ENCODE measurements at places on chromosomes 3 and 15.

GRCh38 chr3:98730338-98730737 lies 32.8 kb upstream of the ST3GAL6 start:
- no peak for DNase-seq

DNA sequence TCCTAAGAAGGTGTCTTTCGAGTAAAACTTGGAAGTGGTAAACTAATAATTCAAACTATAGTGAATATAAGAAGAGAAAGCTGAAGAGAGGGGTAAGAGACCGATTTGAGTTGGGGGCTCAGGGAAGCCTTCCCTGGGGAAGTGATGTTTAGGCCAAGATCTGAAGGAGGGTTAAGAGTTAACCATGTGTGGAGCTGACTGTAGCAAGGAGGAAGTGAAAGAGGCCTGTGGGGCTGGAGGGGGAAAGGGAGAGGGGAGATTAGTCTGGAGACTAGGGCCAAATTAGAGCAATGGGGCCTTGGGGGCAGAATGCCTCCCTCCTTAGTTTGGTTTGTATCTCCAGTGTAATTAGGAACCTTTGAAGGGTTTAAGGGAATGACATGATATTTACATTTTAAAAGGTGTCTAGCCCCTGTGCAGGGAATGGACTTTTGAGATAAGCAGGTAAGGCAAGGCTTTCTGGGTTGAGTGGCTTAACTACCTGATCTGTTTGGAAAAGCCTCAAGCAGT lies 2.2 kb downstream of the ZNF592 start:
- no peak for DNase-seq

GRCh38 chr3:172355836-172356235 lies 92.4 kb downstream of the GHSR start:
- no peak for DNase-seq

DNA sequence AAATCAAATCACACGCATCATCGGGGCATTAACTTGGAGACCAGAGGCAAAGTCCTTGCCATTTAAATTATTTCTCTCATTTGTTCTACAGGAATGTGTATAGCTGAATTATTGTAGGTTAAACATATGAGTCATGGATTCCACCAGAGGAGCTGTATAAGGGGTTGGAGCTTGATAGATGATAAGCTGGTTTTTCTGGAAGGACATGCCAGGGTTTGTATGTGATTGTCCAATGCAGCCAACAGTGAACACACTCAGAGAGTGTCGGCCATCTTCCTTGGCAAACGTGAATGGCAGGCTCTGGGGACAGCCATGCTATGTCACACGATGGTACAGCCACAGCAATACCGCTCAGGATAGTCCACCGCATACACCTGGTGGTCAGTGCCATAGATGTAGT lies 25.1 kb downstream of the SSUH2 start:
- no peak for DNase-seq

GRCh38 chr15:39287322-39288195 lies 293.3 kb upstream of the THBS1 start:
- DNase-seq = no peak

DNA sequence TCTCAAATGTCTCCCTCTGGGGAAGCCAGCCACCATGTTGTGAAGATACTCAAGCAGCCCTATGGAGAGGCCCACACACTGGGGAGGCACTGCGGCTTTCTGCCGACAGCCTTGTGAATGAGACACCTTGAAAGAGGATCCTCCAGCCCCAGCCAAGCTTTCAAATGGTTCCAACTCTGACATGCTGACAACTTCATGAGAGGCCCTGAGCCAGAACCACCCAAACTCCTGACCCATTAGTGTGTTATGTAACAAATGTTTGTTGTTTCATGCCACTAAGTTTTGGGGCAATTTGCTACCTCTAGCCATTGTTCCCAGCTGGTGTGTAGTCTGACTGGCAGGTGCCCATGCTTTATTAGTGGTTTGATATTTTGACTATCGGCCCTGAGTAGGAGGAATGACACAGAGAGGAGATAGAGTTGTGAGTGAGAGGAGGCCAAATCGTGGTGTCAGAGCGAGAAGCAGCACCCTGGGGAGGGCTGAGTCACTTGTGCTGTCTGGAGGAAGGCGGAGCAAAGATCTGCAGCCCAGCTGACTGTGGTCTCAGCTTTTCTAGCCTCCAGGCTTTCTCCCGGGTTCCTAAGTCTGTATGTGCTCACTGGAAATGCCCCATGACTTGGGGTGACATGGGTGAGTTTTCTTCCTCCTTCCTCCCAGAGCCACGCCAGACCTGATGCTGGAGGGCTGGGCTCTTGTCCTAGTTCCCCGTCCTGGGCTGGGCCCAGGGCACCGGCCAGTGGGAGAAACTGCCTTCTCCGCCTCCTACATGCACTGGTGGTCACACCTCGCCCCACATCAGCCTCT lies 56.7 kb upstream of the BLM start:
- DNase-seq = peak; percentile 85

GRCh38 chr3:46634856-46635255 lies 22.5 kb downstream of the FAM240A start:
- no peak for DNase-seq

DNA sequence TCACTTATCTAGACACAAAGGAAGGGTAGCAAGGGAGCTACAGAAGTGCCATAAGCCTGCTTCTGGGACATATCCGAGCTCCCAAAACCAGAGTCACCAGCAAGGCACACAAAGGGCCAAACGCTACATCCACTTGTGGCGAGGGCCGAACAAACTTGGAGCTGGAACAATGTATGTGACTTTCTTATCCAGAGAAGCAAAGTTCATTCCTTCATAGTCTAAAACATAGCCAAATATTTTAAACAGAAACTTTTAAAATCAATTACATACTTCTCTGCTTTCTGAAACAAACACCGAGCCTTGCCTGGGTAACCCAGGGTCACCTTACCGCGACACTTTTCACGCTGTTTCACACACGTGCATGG lies 15.9 kb downstream of the ZXDC start:
- DNase-seq = no peak

DNA sequence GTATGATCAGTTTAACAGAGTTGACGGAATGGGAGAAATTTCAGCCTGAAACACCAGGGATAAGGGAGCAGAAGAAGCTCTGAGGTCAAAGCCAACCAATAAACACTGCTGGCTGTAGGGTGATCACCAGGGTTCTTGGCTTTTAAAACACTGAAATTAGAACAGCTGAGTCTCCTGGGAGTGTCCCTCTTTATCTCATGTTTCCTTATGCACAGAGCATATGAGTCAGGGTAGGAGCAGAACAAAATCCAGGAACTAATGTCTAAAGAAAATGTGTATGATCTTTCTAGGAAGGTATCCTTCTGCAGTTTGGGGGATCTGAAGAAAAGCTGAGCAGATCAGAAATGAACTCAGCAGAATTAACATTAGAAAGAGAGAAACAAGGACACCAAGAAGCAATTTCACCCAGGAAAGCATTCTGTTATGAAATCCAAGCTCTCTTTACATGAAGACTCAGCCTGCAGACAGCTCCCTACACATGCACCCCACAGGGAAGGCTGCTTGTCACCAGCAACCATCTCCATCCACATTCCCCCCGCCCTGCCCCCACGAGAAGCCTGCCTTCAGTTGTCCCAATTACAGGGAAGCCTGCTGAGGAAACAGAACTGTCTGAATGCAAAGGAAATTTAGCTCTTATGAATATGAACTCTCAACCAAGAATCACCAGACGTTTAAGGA lies 469.7 kb downstream of the PDCD6IP start:
- DNase-seq = no peak

GRCh38 chr15:60093273-60094067 lies 89.4 kb downstream of the FOXB1 start:
- no peak for DNase-seq

GRCh38 chr3:97265237-97266005 lies 451.0 kb downstream of the EPHA6 start:
- no peak for DNase-seq

- no peak for DNase-seq
These were observed 35.2 kb downstream of the RNF13 start for GRCh38 chr3:149848238-149848637.

DNA sequence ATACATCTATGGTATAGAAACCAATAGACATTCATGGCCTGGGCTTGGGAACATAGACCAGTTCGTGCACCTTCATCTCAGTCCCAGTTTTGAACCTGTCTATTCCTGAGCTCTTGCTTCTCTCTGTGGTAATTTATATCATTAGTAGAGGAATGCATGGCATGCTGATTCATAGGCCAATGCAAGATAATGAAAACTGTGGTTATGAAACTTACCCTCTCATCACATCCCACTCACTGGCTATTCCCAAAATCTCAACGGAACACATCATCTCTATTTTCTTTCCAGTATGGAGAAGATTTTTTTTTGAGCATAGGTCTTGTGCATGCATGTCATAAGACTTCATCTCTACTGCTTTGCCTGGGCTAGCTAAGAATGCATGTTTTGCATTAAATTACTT lies 18.7 kb upstream of the P2RY12 start:
- DNase-seq = no peak

- no peak for DNase-seq
These were observed 111.0 kb downstream of the MECOM start for GRCh38 chr3:169552533-169552932.

- no peak for DNase-seq
These were observed 1.0 kb upstream of the MGA start for GRCh38 chr15:41659190-41659589.

GRCh38 chr15:88046576-88047129 lies 209.9 kb downstream of the NTRK3 start:
- DNase-seq = no peak

DNA sequence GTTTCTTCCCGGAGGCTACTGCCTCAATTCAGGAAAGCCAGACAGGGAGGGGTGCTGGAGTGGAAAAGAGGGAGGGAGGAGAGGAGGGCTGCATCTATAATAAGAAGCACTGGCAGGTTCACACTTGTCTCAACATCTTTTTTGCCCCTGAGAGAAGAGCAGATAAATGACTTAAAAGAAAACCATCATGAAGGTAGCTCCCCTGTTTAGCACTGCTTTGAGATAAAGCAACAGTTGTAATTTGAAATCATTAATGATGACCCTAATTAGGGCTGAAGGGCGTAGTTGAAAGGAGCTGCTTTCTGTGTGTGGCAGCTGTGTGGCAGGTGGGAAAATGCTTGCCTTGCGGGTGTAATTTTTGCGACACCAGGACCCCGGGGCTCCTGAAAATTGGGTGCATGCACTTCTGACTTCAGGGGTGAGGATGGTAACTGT lies 222.8 kb upstream of the IL12A start:
- no peak for DNase-seq

DNA sequence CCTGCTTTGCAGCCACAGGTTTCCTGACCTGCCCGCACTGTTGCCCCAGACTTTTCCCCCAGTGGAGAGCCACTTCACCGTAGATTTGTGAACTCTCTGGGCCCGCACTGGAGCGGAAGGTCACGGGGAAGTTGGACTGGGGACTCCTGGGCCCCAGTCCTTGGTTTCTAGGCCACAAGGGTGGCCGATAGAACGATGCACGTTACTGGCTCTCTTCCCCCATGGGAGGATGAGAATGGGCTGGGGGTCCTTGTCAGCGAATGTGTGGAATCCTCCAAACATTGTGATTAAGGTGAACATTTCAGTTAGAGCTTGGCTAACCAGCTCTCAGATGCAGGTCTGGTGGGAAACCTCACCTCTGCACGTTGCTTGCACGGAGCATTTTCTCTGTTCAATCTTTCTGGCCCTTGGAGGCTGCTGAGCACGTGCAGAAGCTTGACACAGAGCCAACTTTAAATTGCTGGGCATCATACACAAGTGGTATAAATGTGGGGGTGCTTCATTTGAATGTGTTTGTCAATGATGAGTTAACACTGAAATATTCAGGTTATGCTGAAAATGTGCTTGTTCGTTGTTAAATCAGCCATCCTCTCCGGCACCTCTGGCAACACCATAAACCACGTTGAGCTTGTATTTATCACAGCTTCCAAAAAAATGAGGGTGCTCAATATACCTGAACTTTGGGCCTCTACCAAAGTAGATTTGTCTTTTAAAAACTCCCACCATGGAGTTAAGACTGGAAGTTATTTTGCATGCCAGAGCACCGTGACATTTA lies 976 bp downstream of the DIS3L start:
- peak; percentile 29 for DNase-seq

- DNase-seq = no peak
These were observed 191.0 kb downstream of the STT3B start for GRCh38 chr3:31723701-31724100.
